MG63 (cell line): ENCODE measurements at places on chromosomes 12 and 14. TPM values are rescaled to one million over a fixed set of nuclear protein-coding genes. Genes with fewer than 3 reads are reported as not detected.

GRCh38 chr12:108305520-108305919 is 33.6 kb downstream of the CMKLR1 start:
- peak; percentile 98 for DNase-seq

DNA sequence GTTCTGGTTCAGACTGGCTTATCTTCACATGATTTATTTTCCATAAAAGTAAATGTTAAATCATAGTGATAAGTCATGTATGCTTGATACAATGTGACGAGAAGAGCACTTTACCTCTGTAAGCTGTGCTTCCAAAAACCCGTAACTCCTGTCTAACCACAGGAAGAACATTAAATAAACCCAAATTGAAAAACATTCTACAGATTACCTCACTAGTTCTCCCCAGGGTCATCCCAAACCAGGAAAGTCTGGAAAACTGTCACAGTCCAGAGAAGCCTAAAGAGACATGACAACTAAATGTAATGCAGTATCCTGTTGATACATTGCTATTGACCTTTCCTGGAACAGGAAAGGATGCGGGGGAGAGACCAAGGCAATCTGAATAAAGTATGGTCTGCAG is 32.5 kb upstream of the DUSP6 start:
- no peak for DNase-seq

DNA sequence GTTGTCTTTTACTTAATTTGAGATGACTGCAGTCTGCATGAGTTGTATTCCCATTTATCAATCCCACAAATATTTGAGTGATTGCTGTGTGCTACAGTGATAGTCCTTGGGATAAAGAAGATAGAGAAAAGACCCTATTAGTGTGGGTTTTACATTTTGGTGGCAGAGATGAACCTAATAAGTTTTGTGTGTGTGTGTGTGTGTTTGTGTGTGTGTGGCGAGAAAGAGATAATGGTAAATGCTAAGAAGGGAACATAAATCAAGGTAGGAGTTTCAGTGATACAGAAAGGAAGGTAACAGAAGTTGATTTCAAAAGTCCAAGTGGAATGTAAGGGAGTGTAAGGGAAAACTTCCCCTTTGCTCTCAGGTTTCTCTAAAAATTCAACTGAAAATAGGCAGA is 2.6 kb upstream of the DDX55 start:
- DNase-seq: no peak

DNA sequence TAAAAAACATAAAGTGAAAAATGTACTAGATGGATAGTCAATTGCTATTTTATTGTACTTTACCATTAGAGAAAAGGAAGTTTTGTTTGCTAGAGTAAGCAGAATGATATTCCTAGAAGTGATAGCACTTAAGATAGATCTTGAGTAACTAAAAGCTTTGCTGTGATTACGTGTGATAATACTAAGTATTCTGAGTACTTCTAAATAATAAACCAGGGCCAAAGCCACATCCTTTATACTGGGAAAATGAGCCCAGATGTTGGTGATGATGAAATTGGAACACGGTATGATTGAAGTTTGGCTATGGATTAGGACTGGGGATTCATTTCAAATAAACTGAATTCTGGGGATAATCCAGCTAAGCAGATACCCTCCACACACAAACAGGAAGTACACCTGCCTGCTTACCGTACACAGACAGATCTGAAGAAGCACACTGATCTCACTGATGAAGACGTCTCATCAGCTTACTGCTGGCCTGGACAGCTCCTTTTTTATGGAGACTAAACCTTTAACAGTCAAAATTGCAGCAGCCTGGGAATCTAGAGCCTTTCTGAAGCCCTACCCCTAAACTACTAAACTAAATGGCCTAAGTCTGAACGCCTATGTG is 199.8 kb downstream of the LRFN5 start:
- no peak for DNase-seq

GRCh38 chr12:107832441-107832840 is 57.9 kb downstream of the ASCL4 start:
- DNase-seq: no peak

The RNASE3 gene
- not detected in 2 replicates for total RNA-seq

The TDP1 gene
- total RNA-seq: 14.6 and 41.1 TPM in 2 replicates

- DNase-seq: no peak
Observed at GRCh38 chr14:105324080-105324778, 9.7 kb downstream of the PACS2 start.

DNA sequence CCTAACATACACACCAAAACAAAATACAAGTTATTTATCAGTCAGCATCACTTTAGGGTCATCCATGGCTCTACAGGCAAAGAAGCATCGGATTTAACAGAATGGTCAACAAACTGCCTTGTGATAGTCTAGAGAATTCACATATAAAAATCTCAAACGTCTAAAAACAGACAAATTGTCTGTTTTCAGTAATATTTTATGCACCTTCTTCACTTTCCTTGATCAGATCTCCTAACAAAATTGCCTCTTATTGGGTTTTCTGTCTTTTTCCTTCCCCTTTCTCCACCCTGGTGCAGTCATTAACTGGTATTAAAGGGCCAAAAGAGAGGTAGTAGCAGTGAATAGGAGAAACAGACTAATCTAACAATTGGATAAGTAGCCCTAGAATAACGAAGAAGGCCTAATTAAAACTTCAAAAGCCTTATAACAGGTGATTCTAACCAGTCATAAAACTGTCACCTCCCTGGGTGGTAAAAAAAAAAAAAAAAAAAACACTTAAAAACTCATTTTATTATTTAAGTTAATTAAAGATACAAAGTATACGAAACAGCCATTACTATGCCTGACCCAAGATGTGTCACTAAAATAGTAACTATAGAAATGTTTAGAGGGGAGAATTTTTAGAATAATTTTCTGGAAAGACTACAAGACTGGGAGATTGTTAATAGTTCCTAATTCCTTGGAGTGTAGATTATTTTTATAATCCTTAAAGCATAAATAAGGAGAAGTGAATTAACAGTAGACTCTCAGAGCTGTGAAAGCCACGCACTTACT is 1.5 kb downstream of the KIF21A start:
- DNase-seq: no peak

- no peak for DNase-seq
Observed at GRCh38 chr14:74038020-74038859, 19.1 kb downstream of the BBOF1 start.

GRCh38 chr12:107501681-107502080 is 183.9 kb upstream of the PWP1 start:
- DNase-seq: no peak

The GYS2 gene
- not detected in 2 replicates for total RNA-seq
